Esophagus squamous epithelium (tissue), 5 donors: ENCODE measurements at places on chromosomes 1 and 21.

DNA sequence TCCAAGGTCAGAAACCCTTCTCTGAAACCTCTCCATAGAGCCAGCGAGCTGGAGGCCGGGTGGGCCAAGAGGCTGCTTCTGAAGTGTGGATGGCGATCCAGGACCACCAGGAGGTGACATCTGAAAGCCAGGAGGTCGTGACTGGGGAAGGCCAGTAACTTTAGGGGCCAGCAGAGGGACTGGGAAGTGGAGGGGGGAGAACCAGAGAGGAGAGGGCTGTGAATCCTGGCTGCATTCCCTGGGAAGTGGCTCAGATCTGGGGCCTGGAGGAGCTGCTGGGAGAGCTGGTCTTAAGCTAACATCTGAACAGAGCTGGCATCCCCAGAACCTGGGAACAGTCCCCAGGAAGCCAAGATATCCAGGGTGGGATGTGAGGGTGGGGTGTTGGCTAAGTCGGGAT is 11.3 kb upstream of the EPHA8 start:
- DNase-seq, result no peak

GRCh38 chr1:153571706-153572105 is 6.1 kb upstream of the S100A2 start:
- DNase-seq, result no peak

- DNase-seq, result no peak
Measured at GRCh38 chr1:178165196-178165595, 71.3 kb downstream of the RASAL2 start.

GRCh38 chr1:103194060-103194459 is 85.7 kb upstream of the COL11A1 start:
- no peak for DNase-seq

DNA sequence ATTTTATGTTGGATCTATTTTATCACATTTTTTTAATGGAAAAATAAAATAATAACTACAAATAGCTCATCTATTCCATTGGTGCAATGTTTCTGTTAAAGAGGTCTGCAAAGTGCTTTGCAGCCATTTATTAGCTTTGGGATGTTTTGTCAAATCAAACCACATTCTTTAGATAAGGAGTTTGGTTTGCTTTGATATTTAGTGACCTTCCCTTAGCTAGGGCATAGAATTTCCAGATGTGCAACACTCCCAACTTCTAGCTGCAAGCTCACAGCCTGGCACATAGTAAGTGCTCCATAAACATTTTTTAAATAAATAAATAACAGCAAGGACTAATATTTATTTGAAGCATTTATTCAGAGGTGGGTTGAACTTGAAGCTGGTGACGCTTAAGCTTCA is 80.4 kb upstream of the ARHGAP29 start:
- DNase-seq, result no peak

GRCh38 chr1:21232044-21232443 is 55.3 kb upstream of the EIF4G3 start:
- no peak for DNase-seq

- no peak for DNase-seq
Measured at GRCh38 chr21:21188513-21189195, 190.4 kb downstream of the NCAM2 start.

- DNase-seq, result no peak
Measured at GRCh38 chr1:43238085-43238484, 31.7 kb upstream of the TMEM125 start.

DNA sequence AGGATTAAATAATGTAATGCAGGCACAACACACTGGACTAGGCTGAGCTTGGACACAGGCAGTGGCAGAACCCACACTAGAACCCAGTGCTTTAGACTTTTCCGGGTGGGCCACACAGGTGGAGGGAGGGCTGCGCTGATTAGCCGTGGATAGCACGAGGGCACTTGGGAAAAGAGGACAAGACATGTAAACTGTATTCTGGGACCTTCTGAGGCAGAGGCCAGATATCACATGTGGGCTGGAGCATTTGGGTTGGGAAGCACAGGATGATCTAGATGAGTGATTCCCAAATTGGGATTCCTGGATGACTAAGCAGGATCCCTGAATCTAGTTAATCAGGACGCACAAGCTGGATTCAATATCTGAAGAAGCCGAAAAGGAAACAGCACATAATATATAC is 20.3 kb upstream of the A3GALT2 start:
- no peak for DNase-seq

DNA sequence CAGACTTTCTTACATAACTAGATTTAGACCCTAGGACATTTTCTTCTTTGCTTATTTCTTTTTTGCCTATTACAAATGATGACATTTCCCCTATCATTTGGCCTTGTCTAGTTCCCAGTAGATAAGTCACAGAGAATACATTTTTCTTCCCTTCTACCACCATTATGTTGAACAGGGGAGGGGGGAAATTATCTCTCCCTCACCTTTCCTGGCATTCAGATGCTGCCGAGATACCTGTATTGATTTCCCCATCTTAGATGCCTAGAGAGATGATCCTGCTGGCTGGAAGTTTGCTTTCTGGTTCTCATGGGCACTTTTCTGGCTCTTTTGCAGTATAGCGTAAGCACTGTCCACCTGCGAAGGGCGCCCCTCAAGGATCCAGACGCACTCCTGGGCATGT is 5.7 kb downstream of the IPO9 start:
- DNase-seq, result no peak

DNA sequence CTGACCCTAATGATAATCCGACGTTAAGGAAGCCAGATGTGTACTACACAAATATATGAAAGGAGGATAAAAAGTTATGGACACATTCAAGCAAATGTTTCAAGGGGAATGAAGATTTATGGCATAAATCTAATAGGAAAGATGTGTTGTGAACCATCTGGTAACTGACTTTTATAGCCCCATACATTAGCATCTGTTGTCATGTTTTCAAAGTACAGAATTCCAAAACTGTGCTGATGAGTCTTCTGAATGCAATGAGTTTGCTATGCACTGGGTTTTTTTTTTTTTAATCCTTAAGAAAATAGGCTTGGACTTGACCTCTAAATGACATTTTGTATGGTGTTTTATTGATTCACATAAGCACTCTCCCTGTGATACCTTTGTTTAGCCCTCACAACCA is 158.5 kb upstream of the ESRRG start:
- no peak for DNase-seq

- DNase-seq, result no peak
Measured at GRCh38 chr1:193771596-193771995, 585.2 kb upstream of the B3GALT2 start.

- DNase-seq, result no peak
Measured at GRCh38 chr21:44337941-44338895, 972 bp downstream of the CFAP410 start.

DNA sequence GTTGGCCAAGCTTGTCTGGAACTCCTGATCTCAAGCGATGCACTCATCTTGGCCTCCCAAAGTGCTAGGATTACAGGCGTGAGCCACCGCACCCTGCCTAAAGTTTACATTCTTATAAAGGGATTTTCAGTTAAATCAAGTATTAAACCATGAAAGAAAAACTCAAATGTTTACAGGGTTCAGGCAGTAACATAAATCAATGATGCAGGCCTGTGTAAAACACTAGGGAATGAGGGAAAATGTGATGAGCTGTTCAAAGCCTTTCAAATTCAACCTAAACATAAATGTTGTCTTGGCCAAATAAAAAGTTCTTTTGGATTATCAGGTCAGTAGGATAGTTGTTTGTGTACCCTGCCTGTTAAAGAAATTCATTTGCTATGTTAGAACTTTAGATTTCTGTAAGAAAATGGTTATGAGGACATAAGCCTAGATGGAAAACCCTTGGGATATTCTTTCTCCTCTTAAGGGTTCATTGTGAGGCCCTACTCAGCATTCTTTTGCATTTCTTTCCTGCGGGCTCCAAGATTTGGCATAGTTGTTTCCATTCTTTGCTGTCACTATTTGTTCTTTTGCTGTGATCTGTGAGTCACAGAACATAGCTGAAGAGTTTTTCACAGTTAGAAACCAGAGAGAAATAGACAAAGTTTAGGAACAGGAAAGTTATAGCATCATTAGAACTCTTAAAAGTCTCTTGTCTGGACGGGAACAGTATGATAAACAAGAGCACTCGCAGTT is 8.9 kb upstream of the ZRANB2 start:
- no peak for DNase-seq

DNA sequence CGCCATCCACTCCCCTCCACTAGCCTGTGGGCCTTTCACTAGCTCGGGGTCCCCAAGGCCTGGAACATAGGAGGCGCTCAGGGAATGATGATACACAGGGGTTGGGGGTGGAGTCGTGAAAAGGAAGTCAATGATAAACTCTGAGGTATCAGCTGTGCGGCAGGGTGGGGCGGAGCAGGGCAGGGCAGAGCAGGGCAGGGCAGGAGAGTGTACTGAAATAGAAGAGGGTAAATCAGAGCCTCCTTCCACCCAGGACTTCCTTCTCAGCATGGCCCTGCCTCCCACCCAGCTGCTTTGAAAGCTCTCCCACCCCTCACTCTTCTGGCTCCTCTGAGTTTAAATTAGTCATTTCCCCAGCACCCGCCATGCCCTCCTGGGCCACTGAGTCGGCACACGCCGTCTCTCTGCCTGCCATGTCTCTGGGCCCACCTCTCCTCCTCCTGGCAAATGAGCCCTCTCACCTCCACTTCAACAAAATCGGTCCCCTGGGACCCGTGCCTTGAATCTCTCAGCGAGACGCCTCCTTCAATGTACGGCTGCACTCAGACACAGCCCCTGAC is 16.9 kb downstream of the CAPZB start:
- DNase-seq, result no peak

DNA sequence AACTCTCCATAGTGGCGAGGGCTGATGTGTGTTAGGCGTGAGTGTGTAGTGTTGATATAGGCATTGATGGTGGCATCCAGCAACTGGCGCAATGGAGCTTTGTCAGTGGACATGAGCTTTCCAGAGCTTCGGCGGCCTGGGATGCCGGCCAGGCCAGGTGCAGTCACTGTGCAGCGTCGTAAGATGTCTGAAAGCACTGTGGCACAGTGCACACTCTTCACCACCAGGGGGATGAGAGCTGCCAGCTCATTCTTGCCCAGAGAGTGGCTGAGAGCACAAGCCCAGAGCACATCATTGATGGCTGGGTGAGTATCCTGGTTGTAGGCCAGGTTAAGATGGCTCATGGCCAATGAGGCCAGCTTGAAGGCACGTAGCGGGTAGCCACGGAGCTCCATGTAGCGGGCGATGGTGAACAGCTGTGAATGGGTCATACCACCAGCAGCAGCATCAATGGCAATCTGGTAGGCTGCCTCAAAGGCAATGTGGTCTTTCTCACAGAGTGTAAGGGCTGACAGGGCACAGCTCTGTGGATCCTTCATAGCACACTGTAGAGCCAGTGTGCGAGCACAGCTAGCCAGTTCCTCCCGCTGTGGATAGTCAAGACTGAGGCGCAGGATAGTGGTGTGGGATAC is 6.7 kb downstream of the UROD start:
- DNase-seq, result no peak

DNA sequence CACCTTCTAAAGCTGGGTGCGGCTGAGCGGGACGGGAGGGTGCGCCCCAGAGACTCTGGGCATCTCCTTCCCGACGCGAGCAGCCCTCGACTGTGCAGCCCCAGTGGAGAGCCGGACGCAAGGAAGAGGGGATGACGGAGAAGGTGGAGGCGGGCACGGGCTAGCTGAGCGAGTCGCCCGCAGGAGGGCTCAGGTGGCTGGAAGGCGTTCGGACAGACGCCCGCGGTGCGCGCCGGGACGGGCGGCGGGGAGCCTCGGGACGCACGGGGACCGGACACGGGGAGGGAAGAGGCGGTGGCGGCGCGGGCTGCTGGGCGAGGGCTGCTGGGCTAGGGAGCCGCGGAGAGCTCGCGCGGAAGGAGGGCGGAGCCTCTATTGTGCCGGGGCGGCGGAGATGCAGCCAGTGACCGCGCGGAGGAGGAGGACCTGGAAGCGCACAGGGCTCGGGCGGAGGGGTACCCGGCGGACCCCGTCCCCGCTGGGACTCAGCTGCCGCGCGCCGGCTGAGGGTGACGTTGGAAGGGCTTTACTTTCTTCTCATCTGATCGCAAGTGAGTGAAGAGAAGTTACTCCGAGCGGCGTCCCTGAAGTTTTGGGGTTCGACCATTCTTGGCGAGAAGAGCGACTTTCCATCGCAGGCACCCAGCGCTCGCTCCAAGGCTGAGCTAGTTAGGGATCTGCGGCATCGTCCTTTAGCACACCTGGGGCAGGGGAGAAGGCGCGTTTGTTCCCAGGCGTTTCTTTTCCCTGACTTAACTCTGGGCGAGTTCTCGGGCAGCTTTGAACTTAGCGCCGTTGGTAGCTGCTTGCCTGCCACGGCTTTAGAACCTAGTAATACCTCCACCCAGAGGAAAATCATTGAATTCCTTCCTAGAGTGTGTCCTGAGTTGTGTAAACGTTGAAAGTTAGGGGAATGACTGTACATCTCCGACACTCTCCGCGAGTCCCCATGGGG is at the start of gene OLFML2B:
Gene OLFML2B, minus strand, starts transcription at position 323 of the 955 bp plus-strand sequence. CDS start 439 bp downstream, outside the sequence.
- no peak for DNase-seq

DNA sequence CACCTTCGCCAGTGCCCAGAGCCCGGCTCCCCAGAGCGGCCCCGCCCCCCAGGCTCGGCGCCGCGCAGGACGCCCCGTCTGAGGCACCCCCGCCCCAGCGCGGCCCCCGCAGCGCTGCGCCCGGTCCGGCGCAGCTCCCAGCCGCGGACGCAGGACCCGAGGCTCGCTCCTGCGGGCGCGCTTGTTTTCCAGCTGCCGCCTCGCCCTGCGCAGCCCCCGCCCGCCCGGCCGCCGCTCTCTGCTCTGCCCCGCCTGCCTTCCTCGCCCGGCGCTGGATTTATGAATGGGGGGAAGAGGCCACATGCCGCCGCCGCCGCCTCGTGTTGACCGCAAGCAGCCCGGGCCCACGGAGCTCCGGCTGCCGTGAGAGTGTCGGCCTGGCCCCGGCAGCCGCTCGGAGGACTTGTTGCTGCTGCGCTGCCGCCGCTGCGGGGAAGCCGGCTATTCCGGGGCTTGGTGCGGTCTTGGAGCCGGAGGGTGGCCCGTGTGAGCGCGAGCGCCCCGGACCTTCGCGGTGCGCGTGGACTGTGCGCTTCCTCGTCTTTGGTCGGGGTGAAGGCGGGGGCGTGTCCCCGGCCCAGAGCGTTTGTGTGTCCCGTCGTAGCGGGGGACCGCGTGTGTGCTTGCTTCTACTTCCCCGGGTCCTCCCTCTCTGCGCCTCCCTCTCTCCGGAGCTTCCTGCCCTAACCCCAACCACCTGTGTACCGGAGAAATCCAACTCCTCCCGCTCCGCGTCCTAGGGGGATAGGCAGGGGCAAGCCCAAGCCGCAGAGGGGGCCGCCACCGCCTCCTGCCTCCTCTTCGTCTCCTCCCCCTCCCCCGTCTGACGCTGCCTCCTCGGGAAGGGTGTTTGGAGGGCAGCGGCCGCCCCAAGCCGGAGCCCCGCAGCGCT is 736 bp downstream of the KCNC4 start:
- no peak for DNase-seq

DNA sequence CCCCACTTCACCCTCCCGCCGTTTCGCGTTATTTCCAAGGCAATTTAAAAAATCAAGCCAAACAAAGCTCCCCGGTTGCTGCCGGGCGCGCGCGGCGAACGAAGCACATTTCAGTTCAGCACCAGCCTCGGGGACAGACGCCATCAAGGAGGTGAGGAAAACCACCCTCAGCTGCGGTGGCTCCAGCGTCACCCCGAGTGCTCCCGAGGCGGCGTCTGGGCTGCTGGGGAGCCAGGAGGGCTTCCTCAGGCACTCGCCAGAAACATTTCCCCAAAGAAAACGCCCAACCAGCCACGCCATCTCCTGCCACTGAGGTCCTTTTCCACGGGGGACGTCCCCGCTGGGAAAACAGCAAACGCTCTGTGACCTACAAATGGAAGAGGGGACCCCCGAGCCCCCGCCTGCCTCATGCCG is 623 bp downstream of the GNG4 start:
- no peak for DNase-seq
